ENCODE measurements at places on chromosomes 5 and 9.

DNA sequence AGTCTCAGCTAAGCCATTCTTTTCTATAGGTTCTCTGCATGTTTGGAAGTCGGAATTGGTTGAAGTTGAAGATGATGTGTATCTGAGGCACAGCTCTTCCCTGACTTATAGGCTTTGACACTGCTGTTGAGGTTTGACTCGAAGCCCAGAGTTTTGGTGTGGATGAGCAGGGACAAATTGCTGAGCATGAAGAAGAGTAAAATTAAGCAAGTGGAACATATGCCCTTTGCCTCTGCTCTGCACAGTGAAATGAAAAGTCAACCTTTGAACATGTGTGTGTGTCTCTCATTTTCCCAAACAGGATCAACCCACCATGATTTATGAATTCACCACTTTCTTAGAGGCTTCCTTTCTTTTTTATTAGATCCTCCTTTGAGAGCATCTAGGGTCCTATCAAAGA is 8.5 kb downstream of the HMHB1 start:
- DNase-seq, result no peak

- no peak for DNase-seq
Measured at GRCh38 chr5:61186634-61187033, 24.4 kb upstream of the SMIM15 start.

GRCh38 chr5:133868946-133869518 is 99.4 kb downstream of the C5orf15 start:
- DNase-seq, result no peak

GRCh38 chr5:91111473-91112238 is 271.5 kb downstream of the ARRDC3 start:
- no peak for DNase-seq

- no peak for DNase-seq
Measured at GRCh38 chr5:160638161-160638742, 213.8 kb downstream of the ATP10B start.

DNA sequence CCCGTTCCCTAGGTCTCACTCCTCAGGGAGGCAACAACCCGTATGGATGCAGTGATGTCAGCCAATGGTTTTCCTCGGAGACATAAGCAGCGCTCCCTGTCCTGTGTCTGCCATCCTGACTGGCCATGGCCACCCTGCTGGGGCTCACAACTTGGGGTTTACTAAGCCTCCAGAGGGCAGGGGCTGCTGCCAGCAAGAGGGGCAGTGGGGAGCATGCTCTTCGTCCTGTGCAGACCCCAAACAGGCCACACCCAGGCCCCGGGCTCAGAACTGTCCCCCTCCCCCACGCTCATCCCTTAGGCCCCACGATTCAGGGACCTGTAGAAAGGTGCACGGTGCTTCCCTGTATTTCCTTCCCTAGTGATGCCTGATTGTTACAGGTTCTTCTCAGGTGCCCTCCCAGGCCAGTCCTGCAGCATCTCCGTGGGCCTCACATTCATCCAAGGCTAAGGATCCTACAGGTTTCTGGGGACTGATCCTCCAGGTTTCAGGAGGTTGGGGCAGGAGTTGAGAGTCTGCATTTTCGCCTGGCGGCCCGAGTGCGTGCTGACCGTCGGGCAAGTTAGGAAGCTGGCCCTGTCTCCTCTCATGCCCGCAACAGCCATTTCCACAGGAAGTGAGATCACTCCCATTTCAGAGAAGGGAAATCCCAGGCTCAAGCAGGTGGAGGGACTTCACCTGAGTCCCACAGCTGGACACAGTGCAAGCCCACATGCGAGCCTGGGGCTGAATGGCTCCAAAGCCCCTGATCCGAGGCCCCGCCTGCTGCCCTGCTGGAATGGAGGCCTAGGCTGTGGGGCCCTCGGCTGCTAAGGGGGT is 217.6 kb downstream of the ROR2 start:
- no peak for DNase-seq

GRCh38 chr5:119200795-119201194 is 129.9 kb downstream of the DMXL1 start:
- no peak for DNase-seq

All from pancreas (tissue), 10 donors.